ENCODE measurements at places on chromosomes 7 and 10.

- DNase-seq = no peak
These were observed 23.2 kb upstream of the GDF10 start for GRCh38 chr10:47276576-47277351.

DNA sequence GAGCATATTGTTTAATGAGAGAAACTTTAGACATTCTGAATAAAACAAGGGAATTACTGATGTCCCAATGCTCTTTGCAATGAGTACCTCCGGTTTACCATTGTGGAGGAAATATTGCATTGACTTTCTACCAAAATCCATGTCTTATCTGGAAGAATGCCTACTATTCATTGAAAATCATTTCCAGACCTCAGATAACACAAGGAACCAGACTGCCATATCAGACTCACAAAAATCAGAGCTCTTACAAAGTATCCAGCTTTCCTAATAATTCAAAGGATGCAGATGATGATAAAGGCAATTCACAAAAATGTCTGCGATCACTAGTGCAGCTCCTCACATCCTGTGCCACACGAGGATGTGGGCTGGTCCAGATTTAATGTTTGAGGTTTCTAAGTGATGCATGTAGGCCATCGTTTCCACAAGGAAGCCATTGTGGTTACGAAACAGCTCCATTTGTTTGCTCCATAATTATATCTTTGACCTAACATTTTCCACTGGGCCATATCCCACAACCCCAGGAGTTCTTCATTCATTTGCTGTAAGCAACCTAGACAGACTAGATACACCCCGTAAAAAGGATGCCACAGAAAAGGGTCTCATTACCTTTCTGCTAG, 831.1 kb upstream of the C7orf33 start:
- DNase-seq = no peak

GRCh38 chr10:84626397-84627087, 298.2 kb downstream of the CCSER2 start:
- no peak for DNase-seq

- no peak for DNase-seq
These were observed 75.4 kb downstream of the PLXNA4 start for GRCh38 chr7:132500727-132501440.

- DNase-seq = no peak
These were observed 329.2 kb downstream of the TNS3 start for GRCh38 chr7:47252675-47253074.

DNA sequence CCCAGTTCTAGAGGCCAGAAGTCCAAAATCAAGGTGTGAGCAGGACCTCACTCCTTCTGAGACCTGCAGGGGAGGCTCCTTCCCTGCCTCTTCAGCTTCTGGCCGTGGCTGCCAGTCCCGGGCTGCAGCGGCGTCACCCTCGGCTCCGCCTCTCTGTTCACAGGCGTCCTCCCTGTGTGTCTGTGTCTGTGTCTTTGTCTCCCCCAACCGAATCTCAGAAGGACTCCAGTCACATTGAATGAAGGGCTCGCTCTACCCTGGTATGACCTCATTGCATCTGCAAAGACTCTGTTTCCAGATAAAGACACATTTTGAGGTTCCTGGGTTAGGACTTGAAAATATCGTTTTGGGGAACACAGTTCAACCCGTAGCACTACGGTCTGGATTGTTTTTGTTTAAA, 33.1 kb upstream of the GALNT11 start:
- DNase-seq = no peak

GRCh38 chr7:132422502-132423111, 153.7 kb downstream of the PLXNA4 start:
- no peak for DNase-seq

- DNase-seq = no peak
These were observed 30.4 kb upstream of the DDC start for GRCh38 chr7:50595491-50596102.

DNA sequence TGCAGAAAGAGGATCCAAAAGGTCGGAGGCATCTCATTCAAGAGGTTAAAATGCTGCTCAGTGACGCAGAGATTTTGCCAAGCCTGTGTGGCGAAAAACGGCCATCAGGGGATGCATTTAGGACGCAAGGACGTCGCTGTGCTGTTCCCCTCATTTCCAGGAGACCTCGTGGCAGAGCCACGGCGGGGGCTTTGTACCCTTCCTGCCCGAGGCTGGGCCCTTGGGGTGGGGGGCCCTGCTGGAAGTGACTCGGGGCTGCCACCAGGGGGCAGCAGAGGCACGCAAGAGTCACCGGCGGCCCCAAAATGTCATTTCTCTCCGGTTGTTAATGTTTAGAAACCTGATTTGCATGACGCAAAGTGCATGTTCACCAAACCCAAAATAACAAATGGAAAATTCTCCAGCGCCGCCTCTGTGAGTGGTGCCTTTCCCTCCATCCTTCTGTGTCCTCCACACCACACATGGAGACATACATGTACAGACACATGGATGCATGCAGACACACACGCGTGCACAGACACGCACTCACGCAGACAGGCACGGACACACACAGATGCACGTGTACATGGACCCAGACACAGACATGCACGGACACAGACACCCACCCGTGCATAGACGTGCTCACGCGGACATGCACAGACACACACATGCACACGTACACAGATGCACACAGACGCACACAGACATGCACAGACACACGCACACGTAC, 51.0 kb upstream of the NKX6-2 start:
- peak; percentile 3 for DNase-seq

DNA sequence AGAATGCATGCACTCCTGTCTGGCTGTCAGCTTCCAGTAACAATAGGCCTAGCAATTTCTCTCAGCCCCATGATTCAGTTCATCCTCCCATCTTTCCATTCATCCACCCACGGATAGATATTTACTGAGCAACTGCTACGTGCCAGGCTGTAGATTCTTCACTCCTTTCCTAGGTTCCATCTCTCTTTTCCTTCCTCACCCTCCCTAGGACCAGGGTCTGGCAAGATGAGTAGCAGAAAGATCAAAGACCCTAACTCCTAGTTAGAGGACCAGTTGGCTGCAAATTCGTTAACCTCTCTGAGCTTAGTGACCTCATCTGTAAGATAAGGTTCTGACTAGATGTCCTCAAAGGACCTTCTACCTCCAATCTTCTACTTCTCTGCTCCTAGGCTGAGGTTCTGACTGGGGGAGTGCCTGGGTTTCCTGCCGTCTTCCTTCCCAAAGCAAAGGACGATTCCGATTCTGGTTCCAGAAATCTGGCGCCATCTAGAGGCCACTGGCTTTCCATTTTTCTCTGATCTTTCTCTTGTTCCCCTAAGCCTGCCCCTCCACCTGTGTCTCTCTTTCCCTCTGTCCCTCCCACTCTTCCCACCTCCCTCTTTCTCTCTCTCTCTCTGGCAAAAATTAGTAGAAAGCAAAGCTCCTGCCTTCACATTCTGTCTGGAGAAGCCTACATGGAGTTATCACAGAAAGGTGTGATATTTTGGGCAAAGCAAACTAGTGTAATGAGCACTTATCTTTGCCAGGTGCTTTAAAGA, 26.2 kb downstream of the TBATA start:
- DNase-seq = peak; percentile 44

DNA sequence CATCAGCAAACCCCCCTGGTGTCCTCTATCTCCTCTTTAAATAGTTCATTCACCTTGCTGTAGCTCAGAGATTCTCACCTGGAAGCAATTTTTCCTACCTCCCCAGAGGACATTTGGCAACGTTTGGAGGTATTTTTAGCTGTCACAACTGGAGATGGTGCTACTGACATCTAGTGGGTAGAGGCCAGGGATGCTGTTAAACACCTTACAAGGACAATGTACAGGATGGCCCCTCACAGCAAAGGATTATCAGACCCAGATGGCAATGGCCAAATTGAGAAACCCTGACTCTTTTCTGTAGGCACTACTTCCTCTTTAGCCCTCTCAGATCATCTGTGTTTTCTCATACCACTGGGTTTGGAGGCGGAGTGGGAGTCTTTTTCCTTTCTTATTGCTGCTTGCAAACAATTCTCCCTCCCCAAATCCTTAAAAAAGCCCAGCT, 13.2 kb upstream of the TRA2A start:
- DNase-seq = no peak

DNA sequence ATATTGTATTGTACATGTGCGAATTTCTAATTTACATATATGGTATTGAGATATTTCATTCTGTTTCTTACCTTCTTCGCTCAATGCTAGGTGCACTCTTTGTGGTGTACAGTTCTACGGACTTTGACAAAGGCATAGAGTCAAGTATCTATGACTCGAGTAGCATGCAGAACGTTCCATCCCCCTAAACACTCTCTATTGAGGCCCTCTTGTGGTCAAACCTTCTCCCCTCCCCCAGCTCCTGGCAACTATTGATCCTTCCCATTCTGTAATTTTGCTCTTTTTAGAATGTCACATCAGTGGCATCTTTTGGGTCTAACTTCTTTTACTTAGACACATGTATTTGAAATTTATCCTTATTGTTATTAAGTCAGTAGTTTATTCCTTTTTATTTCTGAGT, 30.7 kb upstream of the GDF10 start:
- DNase-seq = no peak

- no peak for DNase-seq
These were observed 8.4 kb upstream of the CAMK1D start for GRCh38 chr10:12340937-12341336.

DNA sequence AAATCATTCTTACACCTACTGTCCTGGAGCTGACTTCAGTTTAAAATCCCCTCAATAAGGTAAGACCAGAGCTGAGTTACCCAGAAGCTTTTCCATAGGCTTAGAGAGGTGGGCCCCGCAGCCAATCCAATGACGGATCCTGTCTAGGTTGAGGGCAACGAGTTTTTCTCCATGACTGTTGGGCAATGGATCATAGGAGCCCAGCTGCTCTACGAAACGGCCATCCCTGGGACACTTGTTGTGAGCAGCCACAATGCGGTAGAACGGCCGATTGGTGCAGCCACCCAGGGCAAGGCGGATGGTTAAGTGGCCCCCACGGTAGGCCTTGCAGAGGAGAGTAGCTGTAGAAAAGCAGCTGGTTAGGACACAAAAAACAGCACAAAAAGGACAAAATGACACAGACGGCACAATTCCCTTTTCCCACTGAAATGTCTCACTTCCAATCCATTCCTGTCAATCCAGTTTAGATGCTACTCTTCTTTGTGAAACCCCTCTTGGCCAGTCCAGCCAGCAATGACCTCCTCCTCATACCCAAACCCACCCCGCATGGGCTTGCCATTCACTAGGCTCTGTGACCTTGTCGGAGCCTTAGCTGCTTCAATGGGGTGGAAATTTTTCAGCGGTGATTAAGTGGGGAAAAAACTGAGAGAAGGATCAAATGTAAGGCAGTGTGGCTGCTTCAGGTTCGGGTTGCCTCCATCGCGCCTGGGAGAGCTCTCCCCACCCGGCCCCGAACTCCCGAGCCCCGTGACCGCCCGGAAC, 580 bp downstream of the MRPS16 start:
- DNase-seq = no peak

DNA sequence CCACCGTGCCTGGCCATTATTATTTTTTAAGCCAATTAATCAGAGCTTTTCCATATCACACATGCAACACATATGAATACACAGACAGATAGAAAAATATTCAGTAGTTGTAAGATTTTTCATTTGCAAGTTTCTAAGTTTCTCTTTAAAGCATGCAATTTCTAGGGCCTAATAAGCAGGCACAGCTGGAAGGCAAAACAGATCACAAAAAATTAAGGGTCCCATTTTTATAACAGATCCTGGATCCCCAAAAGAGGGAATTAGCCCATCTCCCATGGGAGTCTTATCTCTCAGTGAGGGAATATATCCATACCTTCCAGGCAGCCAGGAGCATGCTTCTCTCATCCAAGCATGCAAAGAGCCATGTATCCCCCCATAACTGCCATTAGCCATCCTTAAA, 31.2 kb upstream of the ZNF365 start:
- no peak for DNase-seq

DNA sequence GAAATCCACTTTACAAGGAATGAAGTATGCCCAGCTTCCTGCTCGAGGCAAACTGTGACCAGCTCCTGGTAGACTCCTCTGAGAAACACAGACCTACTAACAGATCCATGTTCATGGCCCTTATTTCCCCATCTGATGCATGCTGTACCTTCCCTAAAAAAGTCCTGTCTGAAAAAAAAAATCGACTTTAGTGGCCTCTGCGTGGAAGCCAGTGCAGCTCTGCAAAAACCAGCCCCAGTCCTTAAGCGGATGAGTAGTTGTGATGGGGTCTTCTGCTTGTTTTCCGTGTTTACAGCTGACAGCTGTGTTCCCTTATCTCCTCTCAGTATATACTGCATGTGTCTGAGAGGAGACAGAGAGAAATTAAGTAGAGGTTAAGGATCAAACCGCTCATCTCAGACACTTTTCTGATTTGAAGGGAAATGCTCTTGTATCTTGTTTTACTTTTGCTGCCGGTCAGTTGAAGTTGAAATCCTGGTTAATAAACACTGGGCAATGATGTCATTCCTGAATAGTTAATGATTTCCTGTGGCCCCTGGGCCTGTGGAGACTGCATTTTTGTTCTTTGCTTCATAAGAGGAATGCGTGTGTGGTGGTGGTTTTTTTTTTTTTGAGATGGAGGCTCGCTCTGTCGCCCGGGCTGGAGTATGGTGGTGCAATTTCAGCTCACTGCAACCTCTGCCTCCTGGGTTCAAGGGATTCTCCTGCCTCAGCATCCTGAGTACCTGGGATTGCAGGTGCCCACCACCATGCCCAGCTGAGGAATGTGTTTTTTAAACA, 67.6 kb downstream of the DOCK1 start:
- no peak for DNase-seq

DNA sequence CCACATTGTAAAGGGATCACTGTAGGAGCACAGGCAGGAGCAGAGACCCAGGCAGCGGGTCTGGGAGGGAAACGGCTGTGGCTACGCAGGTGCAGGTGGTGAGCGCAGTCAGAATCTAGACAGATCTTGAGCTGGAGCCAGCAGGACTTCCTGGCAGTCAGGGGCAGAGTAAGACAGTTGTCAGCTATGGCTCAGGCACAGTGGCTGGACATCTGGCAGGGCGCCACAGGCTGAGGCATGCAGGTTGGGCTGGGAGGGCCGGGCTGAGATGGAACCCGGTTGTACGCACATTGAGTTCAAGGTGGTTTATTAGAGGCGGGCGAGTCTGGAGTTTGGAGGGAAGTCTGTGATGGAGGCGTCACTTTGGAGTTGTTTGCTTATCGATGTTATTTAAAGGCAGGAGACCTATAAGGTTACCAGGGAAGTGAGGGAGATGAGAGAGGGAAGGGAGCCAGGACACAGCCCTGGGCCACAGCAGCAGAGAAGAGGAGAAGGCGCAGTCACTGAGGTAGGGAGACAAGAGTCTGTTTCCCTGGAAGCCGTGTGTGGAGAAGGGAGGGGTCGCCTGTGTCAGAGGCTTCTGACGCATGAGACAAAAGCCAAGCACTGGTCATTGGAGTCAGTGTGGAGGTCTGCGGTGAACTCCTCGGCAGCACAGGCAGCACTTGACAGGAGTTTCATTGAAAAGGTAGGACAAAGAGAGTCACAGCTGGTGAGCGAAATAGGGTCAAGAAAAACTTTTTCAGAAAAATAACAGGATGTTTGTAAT, 73.8 kb downstream of the LANCL2 start:
- no peak for DNase-seq

GRCh38 chr7:30238721-30239441, 45.5 kb upstream of the ZNRF2 start:
- no peak for DNase-seq

- DNase-seq = no peak
These were observed 184.1 kb upstream of the PFKP start for GRCh38 chr10:2883238-2883637.

GRCh38 chr7:47780555-47780954, 167.7 kb downstream of the PKD1L1 start:
- DNase-seq = no peak

GRCh38 chr7:73606801-73607691, 17.3 kb downstream of the MLXIPL start:
- DNase-seq = peak; percentile 54

Data from stimulated activated CD8-positive, alpha-beta memory T cell treated with anti-CD3 and anti-CD28 coated beads, Interleukin-4, amount 100 ng/mL, for 4 hours (primary cell).